NCI-H1092 treated with DMSO at 0.1 percent for 48 hours (cell line): ENCODE measurements at places on chromosomes 6 and 20.
A peak's percentile ranks its signal among the peaks of the same experiment; 100 is the strongest.

DNA sequence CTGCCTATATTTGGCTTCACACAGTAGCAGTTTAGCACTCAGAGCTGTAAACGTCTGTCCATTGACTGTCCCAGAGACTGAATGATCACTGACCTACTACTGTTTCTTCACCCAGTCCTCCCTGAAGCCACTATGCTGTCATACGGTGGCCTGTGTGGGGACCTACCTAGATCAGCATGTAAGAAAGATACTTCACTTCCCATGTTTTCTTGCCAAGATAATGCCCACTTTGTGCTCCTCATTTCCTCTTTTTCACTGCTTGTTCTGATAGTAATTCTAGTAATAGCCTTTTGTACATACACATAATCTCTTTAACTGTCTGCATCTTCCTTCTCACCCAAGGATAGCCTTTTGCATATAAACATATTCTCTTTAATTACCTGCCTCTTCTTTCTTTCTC is 109.9 kb upstream of the TIAM2 start:
- DNase-seq: no peak

- DNase-seq: peak; percentile 2
These were observed 1.3 kb downstream of the MAPK14 start for GRCh38 chr6:36028877-36029324.

- no peak for DNase-seq
These were observed 84.7 kb upstream of the RNF24 start for GRCh38 chr20:4099905-4100675.

DNA sequence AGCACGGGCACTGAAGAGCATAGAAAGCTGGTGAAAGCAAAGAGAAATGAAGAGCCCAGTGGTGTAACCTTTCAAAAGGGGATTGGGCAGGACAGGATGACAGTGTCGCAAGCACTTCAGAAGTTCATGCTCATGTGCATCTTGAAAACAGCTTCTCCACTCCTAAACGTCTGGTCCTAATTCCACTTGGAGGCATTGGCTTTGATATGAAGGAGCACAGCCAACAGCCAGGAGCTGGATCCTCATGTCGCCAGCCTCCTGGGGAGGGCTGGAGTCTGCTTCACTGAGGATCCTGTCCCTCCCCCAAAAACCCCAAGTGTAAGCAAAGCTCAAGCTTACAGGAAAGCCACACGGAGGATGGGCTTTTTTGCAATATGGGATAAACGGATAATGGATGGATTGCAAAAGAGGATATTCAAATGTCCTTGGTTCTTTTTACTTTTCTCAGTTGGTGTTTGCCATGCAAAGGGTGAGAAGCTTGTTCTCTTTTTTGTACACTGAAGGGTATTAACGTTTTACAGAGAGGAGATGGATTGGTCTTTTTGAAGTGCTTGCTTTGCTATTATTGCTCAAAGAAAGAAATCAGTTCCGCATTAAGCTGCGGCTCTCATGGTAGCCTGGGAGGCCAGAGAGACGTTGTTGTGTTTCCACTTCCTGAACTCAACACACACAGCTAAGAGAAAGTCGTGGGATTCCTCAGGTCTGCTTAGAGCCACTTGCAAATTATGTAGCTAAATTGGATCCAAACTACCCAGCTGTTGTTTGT is 92.2 kb downstream of the SIM1 start:
- DNase-seq: no peak

DNA sequence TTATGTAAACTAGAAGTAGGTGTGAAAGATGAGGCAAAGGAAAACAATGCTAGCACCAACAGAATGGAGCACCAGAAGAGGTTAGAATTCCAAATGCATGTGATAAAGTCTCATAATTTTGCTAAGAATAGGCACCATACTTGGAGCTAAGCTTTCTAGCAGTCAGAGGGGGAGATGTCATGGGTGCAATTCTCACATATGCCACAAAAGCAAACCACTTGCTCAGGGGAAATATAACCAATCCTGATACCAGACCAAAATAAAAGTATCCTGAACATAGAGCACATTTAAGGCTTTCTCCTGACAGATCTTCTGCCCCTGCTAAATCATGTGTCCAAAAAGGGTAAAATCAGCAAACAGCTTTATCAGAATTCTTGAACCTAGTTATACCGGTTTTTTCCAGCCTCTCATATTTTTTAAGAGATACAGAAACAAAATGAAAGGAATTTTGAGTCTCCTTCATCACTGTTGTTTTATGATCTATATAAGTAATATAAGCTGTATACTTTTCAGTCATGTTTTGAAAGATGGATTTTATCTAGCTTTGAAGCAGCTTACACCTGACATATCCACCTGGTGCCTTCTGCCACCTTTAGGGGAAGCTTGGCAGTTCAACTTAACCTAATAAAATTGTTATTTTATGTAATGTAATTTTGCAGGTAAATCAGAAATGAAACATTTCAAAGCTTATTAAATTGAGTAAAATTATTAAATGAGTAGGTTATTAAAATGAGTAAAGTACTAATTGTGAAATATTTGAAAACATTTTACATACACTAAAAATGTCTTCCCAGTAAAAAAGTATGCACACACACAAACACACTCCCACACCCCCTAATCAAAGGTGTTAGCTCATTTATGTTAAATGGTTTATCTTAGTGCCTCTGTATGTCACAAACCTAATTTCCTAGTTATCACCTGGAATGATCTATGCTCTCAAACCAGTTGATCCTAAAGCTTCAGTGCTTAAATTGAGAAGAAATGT is 2.8 kb downstream of the SPO11 start:
- DNase-seq: no peak

GRCh38 chr20:59015812-59016711 is 3.2 kb upstream of the TUBB1 start:
- no peak for DNase-seq

DNA sequence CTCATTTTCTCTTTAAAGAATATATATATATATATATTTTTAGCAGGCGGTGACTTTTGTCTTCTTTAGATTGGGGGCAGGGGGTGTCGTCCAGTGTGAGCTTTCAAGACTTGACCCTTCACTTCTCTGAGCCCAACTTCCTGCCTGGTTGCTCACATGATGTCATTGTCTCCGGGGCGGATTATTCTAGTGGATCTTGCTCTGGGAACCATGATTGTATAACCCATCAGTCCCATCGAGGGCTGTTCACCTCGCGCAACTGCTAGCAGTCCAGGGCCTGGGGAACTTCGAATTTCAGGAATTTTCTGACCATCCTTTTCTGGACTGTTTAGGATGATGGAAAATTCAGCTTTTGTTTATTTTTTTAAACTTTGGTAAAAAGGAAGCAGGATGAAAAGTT is 1.0 kb downstream of the IGF2R start:
- peak; percentile 63 for DNase-seq

DNA sequence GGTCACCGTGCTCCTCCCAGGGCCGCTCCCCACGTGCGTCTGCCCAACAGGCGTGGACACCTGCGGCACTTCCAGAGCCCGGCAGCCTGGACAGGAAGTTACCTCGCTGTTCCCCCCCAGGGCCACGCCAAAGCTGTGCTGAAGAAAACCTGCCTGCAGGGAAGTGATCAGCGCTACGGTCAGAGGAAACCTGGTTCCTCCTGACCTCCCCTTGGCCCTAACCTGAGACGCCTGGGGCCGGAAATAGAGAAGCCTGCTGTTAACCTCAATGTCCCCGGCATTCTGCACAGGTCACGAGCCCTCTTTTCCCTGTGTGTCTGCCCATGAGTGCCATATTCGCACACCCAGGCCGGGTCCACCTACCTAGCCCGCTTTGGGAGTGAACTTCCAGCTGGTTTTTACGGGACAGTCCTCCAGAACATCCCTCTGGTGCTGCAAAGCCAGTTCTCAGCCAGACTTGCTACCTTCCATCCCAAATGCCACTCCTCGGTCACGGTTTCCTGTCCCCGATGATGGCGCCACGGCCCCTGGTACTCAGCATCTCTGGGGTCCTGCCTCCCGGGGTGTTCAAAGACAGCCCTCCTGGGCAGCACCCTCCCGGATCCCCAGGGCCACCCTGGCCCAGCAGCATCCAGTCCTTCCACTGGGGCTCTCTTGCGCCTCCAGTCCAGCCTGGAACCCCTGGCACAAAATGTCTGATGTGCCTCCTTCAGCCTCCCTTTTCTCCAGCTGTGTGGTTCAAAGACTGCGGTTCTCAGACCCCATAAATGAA is 12.0 kb upstream of the IRF4 start:
- no peak for DNase-seq

DNA sequence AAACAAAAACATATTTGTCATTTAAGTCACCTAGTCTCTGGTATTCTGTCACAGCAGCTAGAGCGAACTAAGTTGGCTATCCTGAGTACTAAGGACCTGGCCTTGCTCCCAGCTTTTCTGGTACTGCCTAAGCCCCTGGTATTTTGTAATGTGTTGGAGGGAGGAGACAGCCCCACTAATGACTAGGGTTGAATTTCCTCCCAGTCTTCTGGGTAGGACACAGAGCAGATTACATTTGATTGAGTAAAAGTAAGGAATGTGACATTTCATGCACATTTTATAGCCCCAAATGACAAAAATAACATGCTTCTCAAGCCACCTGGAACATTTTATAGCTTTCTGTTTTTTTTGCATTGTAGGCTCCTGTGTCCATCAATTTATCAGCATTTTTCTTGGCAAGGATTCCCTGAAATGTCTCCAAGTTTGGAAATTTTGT is 47.9 kb upstream of the DDR1 start:
- DNase-seq: no peak

DNA sequence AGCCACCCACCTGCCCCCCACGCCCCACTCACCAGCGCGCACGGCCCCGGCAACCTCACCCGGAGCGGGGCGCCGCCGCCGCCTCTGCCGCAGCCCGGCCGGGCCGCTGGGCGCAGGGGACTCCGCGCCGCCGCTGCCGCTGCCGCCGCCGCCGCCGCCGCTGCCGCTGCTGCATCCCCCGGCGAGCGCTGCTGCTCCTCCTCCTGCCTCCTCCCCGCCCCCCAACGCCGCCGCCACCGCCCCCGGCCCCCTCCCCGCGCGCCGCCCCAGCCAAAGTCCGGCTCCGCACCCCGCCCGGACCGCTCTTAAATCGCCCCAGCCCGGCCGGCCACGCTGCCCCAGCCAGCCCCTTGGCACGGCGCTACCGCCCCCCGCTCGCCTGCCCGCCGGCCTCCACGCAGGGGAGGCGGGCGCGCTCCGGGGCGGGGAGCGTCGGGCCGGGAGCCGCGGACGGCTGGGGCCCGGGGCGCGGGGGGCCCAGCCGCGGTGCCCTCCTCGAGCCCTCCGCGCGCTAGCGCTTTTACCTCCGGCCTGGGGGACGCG is at the start of gene SULF2:
Gene SULF2 (minus strand): TSS at position 171 of the 543 bp plus-strand sequence. CDS start 28,118 bp downstream, outside the sequence.
- peak; percentile 7 for DNase-seq

GRCh38 chr20:4161401-4162251 is 146.3 kb upstream of the RNF24 start:
- DNase-seq: no peak

- no peak for DNase-seq
These were observed 184.6 kb downstream of the ATXN1 start for GRCh38 chr6:16576451-16577368.

GRCh38 chr20:2706688-2707352 is 14.2 kb downstream of the EBF4 start:
- no peak for DNase-seq

- DNase-seq: no peak
These were observed 36.9 kb downstream of the E2F3 start for GRCh38 chr6:20438462-20439070.

DNA sequence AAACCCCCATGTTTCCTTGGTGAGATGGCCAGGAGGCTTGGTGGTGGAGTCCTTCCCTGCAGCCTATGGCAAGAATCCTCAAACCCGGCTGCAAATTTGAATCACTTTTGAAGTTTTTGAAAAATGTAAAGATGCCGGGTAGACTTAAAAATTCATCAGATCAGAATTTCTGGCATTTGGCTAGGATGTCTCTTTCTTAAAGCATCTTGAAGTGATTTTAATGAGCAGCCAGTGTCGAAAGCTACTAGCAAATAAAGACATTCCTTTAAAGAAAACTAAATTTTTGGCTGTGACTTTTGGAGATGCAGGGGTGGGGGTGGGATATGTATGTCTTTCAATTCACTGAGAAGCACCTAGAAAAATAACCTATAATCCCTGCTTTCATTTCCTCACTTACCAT is 25.6 kb upstream of the NOX3 start:
- no peak for DNase-seq
